ENCODE measurements at places on chromosomes 2 and 18.

DNA sequence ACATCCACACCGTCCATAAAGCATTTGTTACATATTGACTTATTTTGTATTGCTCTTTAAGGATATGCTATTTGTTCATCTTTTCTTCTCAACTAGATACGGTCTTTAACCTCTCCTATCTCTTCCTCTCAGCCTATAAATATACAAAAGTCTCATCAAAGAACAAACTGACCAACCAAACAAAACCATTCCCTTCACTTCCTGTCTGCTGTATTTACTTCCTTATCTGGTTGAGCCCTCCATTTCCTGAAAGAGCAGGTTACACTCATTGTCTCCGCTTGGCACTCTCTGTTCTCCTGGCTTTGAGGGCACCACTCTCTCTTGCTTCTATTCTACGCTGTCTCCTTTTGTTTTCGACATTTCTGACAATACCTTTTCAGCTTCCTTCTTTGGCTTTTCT, 431.9 kb upstream of the TCF4 start:
- DNase-seq, result no peak

- DNase-seq, result no peak
These were observed 956.9 kb upstream of the SLC39A10 start for GRCh38 chr2:194700116-194700515.

DNA sequence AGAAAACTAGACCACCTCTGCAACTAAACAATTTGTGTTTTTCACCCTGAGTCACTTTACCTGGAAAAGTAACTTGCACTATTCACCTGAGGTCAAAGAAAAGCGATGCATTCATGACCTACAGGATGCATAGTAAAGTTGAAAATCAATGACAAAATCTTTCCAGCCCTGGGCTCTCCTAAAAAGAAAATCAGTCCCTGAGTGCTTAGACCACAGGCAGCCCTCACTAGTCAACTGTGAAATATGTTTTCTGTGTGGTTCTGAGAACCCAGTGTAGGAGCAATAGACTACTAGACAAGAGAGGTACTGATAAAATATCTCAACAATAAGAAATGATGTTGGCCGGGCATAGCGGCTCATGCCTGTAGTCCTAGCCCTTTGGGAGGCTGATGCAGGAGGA, 133.1 kb downstream of the TXNL1 start:
- no peak for DNase-seq

DNA sequence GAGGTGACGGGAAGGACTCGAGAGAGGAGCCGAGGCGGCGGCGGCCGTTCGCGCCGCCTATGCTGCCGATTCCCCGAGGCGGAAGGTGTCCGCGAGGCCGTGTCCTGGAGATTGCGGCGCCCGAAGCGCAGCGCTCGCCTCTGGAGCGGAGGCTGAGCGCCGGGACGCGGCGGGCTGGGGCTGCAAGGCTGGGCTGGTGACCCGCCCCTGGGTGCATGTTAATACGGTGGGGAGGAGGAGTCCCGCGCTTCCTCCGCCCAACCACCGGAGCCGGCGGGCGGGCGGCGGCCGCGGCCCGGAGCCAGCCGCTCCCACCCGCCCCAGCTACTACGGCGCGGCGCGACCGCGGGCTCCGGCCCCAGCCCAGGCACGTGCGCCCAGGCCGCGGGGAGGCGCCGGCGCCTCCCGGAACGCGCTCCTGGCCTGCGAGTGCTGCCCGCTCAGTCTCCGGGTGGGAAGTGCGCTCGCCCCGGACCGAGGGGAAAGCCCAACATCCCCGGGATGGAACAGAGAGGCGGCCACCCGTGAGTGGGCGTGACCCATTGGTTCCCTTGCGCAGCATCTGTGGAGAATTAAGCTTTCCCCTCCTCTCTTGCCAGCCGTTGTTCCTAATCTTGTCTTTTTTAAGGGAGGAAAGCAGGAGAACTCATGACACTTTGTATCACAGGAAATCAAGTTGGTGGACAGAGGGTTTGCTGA, at the start of gene DLGAP1:
DLGAP1 (minus strand) TSS at position 195 of the 699 bp plus-strand sequence.
- no peak for DNase-seq

GRCh38 chr18:58541789-58542425, 87.0 kb downstream of the ALPK2 start:
- DNase-seq, result peak; percentile 76

DNA sequence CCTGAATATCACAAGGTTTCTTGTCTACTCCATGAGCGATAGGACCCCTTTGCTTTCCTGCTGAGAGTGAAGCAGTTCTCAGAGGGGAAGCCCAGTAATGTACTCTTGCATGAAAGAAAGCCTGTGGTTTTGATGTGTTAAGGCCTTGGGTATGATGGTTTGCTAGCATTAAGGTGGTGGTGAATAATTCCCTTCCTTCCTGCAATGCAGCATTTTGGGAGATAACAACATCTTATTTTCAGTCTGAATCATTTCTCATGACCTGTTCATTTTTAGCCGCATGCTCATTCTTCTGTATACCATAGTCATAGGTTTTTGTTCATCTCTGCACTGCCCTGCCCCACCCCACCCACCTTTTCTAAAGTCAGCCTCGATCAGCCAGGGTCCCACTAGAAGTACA, 66.2 kb downstream of the HNMT start:
- no peak for DNase-seq

DNA sequence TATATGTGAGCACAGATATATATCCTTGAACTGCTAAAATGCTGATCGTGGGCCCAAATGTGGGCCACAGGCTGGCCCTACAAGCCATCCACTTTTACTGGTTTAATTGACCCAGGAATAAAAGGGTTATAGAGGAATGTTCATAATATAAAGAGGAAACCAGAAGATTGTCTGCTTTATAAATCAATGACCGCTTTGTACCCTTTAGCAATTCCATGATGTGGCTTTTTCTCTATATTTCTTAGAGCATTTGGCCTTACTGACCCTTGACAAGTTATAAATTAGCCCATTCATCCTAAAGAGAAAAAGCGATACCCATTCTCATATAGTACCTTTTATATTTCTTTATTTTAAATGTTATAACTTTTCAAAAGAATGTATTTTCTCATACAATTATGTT, 87.1 kb upstream of the ITGA4 start:
- no peak for DNase-seq

GRCh38 chr18:61752973-61753372, 139.8 kb downstream of the RNF152 start:
- no peak for DNase-seq

DNA sequence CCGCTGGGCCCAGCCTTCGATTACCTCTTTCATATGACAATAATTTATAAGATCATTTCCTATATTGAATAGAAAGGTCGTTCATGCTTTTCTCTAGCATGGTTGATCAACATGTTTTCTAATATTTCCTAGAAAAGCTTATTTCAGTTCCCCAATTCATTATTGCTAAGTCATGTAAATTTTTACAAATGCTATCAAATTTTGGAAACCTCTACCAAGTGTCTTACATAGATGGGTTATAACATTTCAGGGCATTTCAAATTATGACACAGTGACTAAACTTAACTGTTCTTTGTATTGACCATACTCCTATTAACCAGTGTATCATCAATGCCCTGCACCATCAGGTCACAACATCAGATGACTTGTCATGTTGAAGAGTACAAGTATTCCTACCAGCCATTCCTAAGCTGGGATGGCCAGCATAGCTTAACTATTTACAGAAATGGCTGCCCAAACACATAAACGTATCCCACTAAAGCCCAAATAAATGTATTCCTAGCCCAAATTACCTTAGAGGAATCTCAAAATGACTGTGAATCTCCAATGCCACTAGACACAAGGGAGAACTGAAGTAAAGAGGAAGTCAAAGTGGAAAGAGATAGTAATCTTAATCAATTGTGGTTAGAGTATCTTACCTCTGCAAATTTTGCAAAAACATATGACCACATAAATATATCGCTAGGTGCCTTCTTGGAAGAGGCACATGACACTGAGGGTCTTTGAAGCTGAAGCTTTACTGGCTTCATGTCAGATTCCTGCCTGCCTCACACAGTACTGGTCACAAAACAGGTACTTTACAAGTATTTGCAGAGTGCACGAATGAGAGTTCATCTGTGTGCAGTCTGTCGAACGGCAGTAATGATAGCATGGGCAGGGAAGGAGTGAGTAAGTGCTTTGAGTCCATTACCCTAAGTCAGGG, 87.3 kb upstream of the TLK1 start:
- peak; percentile 60 for DNase-seq

GRCh38 chr18:69330385-69331005, 70.2 kb upstream of the DOK6 start:
- no peak for DNase-seq

DNA sequence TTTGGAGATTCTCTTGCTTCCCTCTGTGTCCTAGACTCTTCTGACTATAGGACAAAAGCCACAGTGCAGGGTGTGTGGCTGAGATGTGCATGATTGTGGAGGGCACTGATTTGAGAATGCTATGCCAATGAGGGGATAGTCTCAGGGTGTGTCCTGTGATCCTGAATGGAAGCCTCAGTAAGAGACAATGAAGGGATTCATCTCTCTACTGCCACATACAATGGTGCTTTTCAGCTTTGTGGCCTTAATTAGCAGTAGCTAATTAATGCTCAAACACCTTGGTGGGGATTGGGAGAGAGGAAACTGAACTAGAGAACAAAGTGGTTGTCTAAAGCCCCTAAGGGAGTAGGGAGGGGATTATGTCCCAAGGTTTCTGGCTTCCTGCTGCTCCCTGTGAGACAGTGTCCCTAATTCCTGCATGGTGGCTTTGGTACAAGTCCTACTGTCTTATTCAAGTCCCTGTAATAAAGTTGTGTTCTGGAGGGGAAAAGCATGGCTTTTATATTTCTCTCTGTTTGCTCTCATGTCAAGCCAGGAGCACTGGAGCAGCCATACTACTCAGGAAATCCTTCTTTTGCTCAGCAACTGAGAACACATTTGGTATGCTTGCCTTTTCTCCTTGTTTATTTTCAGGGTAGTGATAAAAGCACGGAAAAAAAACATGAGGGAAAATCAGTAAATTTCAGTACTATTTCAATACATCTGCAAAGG, 415.2 kb upstream of the TCF4 start:
- DNase-seq, result no peak

DNA sequence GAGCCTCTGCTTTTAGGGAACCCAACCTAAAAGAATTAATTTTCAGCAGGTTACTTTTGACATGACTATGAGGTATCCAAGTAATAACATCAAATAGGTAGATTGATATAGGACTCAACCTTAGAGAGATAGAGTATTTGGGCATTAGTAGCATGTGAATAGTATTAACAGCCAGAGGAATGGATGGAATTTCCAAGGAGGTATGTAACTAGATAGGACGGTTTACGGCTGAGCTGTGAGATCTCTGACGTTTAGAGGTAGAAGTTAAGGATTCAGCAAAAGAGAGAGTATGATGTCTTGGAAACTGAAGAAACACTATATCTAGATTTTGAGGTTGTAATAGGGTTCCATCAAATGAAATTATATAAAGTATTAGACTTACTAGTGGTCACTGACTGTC, 70.3 kb downstream of the HNMT start:
- DNase-seq, result no peak

DNA sequence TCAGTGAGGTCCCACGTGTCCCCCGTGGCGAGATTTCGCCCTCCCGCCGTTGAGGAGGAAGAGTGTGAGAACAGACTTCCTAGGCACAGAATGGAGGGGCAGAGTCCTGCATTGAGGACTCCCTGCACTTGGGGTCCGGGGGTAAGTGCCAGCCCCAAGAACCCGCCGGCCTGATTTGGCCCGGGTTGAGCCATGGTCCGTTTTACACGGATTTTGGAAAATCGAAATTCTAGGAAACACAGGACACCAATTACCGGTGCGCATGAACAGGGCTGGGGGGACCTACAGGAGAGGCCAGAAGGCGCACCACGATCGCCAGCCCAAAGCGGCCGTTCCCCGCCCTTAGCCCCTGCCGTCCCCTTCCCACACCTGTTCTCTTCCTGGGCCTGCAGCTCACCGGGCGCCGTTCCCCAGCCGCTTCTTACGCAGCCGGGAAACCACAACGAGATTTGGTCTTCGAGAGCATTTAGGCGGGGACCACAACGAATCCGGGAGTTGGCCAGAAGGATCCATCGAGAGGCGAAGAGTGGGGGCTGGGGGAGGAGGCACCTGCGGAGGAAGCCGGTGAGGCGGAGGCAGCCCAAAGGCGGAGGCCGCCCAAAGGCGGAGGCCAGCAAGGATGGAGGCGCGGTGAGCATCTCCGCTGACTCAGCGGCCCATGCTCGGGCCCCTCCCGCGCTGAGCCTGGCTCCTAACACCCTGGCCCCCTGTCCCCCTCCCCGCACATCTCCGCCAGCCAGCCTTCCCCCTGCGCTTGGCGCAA, 464 bp upstream of the TLX2 start:
- peak; percentile 35 for DNase-seq

- DNase-seq, result no peak
These were observed 123.1 kb upstream of the XIRP2 start for GRCh38 chr2:166765141-166765540.

GRCh38 chr2:59680863-59681262, 872.6 kb downstream of the BCL11A start:
- no peak for DNase-seq

- no peak for DNase-seq
These were observed 28.6 kb upstream of the MBOAT2 start for GRCh38 chr2:9032121-9032520.

DNA sequence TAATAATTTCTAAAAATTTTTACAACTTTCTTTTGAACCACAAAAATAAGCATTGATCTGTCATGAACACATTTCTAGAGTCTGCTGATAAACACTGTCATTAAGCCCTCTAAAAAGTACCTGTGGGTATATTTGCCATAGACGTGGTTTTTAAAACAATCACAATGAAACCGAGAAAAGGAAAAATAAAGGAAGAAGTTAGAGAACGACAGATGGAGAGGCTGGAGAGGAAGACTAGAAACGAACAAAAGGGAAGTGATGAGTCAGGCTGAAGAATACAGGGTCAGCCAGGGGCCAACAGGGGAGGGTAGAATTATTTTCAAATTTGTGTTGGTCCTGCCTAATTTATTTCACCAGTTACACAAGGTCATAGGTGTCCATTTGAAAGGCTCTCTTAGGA, 62.0 kb downstream of the MYL12B start:
- no peak for DNase-seq

DNA sequence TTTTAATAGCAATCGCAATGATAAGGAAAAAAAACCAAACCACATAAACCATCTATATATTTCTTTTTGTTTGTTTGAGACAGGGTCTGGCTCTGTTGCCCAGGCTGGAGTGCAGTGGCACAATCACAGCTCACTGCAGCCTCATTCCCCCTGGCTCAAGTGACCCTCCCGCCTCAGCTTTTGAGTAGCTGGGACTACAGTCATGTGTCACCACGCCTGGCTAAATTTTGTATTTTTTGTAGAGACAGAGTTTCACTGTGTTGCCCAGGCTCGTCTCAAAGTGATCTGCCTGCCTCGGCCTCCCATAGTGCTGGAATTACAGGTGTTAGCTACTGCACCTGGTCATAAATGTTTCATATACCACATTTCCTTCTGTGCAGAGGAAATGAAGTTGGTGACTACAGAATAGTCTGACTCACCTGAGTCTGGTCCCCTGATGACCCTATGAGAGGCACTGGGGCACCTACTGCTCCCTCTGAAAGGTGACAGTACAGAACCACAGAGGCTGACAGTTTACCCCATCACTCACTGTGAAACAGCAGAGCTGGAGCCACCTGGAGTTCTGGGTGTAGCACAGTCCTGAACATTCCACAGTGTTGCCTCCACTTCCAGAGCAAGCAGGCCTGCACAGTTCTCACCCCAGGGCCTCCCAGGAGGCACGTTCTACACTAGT, 183.7 kb upstream of the PXDN start:
- no peak for DNase-seq

- DNase-seq, result no peak
These were observed 437.2 kb upstream of the HS6ST1 start for GRCh38 chr2:128755695-128756364.

- DNase-seq, result no peak
These were observed 43.6 kb upstream of the VPS54 start for GRCh38 chr2:64062840-64063239.
